ENCODE measurements at places on chromosomes 3 and 15.

GRCh38 chr3:158565076-158565475, 5.9 kb upstream of the MLF1 start:
- DNase-seq: no peak

- DNase-seq: peak; percentile 43
Observed at GRCh38 chr3:43153216-43154083, 47.6 kb upstream of the POMGNT2 start.

DNA sequence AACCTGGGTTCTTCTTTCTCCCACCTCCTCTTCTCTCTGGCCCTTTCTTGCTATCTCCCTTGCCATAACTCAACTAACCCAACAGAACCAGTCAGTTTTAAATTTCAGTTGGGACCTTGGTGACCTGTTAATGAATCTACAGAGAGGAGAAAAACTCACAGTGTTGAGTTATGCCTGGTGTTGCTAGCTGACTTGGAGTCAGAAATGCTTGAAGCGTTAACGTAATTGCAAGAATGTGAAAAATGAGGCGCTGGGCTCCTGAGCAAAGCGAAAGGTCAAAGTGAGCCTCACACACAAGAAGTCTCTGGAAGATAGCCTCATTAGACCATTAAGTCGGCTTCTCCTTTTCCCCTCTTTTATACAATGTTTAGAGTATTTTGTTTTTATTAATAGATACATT, 18.4 kb downstream of the MEIS2 start:
- no peak for DNase-seq

GRCh38 chr3:31176045-31176444, 281.6 kb upstream of the GADL1 start:
- no peak for DNase-seq

- DNase-seq: no peak
Observed at GRCh38 chr15:42385206-42385979, 26.1 kb downstream of the CAPN3 start.

GRCh38 chr3:46501702-46502101, 3.9 kb downstream of the RTP3 start:
- no peak for DNase-seq

DNA sequence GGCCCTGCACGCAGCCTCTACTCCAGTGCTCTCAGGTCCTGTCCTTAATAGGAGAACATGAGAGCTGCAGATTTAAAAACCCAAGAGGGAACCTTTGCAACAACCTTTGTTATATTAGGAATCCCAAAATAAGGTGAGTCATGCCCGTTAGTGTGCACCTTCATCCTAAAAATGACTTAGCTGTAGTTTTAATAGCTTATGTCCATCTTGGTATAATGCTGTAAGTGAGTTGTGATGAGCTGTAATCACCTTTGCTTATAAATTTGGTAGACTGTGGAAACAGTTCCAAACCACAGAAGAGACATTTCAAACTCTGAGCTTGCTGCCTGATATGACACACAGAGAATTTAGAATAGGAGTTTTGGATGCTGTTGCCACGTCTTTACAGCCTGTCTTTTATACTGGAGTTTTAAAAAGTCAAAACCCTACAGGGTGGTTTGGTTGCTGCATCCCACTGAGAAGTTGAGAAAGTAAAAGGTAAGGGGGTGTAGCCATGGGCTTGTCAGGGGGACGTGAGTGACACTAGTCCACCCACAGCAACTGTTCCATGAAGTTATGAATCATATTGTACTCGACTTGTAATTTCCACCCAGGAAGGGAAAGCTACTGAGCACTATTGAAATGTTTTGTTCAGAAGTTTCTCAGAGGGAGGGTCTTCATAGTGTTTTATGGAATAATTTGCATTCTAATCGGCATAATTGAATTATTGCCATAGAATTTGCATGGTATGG, 27.4 kb upstream of the CD47 start:
- no peak for DNase-seq

- no peak for DNase-seq
Observed at GRCh38 chr3:1374471-1374870, 281.6 kb downstream of the CNTN6 start.

GRCh38 chr3:50395070-50395860, 35.9 kb upstream of the TMEM115 start:
- no peak for DNase-seq
